ENCODE measurements at places on chromosomes 11 and 22.

DNA sequence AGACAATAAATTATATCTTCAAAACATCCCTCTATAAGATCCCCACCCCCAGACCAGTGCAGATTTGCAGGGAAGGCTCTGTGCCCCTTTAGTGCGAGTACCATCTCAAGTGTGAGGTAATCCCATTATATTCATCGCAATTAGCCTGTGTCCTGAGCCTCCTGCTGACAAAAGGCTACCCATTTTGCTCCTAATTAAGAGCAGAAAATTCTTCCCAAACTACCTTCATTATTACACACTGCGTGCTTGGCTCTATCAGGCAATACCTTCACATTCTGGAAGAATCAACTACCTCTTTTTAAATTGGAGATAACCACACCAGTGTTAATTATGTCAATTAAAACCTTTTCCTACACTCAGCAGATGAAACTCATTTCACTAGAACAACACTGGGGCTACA is 1133.4 kb upstream of the CCDC90B start:
- no peak for DNase-seq

- no peak for DNase-seq
Measured at GRCh38 chr11:115325523-115325922, 178.7 kb downstream of the CADM1 start.

DNA sequence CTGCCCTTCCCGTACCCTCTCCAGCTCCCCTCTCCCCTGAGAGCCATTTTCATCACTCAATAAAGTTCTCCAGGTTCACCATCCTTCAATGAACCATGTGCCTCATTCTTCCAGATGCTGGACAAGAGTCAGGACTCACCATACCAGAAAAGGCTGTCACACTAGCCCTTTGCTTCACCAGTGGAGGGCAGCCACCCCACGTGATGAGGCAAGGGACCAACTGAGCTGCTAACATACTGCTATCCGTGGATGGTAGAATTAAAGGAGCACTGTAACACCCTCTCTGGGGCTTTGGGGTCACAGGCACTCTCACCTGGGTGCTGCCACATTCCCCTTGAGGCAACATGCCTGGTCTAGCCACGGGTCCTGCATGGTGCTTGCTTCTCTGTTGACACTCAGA is 13.1 kb upstream of the OR5I1 start:
- no peak for DNase-seq

- DNase-seq, result no peak
Measured at GRCh38 chr11:119875841-119876600, 147.0 kb upstream of the NECTIN1 start.

DNA sequence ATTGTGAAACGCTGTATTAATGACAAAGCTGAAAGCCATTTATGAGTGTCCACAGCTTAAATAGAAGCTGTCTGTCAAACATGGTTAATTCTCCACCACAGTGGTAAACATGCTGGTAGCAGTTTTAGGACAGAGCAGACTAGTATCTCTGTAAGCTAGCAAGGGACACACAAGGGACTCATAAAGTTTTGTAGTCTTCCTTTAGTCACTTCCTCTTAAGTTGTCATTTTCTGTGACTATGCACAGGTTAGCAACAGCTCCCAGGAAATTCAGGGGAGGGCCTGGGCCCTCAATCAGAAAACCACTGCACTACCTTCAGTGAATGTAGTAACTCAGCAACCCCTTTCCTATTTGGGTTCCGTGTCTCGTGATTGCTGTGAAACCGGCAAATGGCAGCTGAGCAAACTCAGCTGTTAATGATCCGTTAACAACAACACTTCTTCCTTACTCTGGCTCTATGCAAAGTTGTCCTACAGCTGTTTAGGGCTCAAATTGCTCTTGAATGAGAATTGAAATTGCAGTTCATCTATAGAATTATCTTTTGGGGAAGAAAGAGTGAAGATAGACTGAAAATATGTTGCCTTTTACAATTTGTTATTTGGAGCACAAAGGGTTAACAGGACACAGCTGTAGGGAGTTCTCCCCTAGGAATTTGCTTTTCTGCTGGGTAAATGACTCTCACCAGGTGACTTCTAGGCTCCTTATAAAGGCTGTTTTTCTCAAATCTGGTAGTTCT is at the start of gene MMP26:
TSS of gene MMP26 (plus strand) at position 731 of the 736 bp plus-strand sequence.
- DNase-seq, result no peak

GRCh38 chr22:23263651-23264555 is 83.6 kb downstream of the BCR start:
- DNase-seq, result no peak

- no peak for DNase-seq
Measured at GRCh38 chr11:122672892-122673291, 17.4 kb downstream of the UBASH3B start.

DNA sequence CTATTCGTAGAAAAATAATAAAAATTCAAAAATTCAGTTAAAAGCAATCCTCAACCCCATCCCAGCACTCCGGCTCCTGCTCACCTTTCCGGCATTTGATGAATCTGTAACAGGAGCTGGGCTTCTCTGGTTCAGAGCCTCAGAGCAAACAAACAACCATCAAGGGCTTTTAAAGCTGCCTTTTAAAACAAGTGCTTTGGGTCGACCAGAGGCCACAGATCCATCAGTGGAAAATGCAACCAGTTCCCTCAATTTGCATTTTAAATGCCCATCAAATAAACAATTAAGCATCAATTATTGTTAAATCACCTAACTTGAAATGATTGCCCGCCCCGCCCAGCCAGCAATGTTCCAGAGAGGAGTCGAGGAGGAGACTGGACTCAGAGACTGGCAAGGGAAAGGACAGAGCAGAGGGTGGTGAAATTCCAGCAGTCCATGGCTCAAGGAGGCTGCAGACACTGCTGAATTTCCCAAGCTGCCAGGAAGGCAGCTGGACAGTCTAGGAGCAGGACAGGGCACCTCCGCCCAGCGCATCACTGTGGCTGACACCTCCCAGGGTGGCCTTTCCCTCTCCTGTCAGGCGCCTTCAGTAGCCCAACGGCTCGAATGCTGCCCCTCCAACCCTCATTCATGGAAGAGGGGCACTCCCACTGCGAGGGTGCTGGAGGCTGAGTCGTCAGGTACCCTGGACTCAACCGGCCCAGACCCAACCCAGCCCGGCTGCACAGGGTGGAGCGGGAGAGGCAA is 7.5 kb downstream of the FXYD6 start:
- no peak for DNase-seq

- no peak for DNase-seq
Measured at GRCh38 chr11:61133956-61134662, 27.1 kb downstream of the VPS37C start.

GRCh38 chr11:115334932-115335788 is 169.1 kb downstream of the CADM1 start:
- no peak for DNase-seq

DNA sequence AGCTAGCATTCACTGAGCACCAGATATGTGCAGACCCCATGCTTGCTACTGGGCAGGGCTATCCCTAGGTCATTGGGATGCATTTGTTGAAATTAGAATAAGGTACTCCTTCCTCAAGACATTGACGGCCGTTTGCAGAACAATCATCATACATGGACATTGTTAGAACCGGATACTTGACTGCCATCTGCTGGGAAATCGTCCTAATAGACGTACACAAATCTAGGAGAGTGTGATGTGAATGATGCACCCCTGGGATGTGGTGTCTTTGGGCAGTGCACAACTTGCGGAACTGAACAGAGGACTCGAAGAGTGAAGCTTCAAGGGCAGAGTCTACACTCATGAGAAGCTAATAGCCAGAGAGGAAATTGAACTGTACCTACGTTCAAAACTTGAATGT is 35.9 kb downstream of the MYO18B start:
- no peak for DNase-seq

DNA sequence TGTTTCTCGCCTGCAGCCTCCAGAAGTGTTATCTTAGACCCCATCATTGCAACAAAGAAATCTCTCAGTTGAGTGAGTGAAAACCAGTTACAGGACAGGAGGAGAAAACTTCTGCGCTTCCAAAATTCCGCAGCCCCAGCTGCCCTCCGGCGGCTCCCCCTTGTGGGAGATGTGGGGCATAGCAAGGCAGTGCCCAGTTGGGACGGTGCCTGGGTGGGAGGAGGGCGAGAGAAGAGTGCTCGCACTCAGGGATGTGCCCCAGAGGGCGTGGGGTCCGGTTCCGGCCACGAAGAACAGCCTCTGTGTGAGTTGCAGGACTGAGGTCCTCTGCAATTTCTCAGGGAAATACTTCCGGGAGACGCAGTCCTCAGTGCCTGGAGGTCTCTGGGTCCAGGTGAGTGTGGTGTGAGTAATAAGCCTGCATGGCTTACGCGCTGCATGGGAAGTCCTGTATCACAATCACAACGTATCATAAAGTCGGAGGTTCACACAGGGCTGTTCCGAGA is 87.0 kb upstream of the BLID start:
- DNase-seq, result no peak

GRCh38 chr11:133549826-133550225 is 17.5 kb upstream of the OPCML start:
- no peak for DNase-seq

DNA sequence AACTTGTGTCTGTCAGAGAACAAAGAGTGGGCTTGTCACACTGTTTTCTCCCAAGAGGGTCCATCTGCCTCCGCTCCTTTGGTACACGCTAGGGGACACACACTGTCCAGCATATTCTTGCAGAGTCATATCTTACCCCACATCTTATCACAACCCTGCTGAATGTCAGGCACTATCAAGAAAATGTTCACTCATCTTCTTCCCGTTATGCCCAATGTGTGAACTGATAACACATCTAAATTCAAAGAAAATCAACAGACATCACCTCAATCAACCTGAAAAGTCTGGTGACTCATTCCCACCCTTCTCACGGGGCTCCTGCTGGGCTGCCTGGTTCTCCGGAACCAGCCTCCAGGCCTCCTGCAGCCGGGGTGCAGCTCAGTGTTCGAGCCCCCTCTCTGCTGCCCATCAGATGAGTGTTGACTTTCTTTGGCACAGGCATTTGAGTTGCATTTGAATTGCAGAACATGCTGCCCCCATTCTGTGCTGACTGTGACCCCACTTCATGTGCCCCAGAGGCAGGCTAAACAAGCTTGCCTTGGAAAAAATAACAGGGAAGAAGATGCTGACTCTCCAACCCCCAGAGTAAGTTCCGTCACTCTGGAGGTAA is 19.4 kb downstream of the GRAP2 start:
- DNase-seq, result no peak

GRCh38 chr11:111792955-111793500 is 26.8 kb upstream of the PPP2R1B start:
- DNase-seq, result no peak

DNA sequence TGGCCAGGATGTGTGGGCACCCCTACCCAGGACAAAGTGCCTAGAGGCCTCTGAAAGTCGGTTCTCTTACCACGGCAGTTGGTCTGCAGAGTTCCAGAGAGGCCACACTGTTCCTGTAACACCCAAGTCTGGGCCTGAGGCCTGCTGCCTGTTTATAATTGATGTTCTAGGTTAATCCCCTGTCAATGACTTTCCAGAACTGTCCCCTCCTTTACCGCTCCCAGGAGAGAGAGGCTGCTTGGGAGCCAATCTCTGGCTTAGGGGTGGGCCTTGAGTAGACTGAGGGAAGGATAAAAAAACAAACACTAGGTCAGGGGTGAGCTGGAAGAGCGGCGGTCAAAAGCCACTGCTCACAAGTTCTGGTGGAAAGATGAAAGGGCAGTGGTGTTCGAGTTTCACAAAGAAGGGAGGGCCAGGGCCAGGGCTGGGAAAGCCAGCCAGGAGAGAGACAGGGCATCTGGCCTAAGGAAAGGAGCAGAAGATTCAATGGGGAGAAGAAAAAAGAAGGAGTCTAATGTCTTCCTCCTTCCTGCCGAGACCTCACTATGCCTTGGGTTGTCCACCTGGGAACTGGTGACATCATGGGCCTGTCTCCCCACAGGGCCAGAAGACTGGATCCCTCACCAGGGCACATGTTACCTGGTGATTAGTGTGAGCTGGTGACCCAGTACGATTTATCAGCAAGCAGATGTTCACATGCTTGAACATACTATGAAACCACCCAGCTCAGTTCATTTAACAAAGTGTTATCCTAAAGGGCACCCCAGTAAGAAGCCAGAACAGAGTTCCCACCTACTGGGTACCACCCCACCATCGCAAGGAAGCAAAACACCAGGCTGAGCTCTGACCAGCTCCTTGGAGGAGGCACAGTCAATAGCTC is 50.2 kb downstream of the PC start:
- no peak for DNase-seq

GRCh38 chr22:23305922-23306374 is 125.6 kb downstream of the BCR start:
- DNase-seq, result no peak

DNA sequence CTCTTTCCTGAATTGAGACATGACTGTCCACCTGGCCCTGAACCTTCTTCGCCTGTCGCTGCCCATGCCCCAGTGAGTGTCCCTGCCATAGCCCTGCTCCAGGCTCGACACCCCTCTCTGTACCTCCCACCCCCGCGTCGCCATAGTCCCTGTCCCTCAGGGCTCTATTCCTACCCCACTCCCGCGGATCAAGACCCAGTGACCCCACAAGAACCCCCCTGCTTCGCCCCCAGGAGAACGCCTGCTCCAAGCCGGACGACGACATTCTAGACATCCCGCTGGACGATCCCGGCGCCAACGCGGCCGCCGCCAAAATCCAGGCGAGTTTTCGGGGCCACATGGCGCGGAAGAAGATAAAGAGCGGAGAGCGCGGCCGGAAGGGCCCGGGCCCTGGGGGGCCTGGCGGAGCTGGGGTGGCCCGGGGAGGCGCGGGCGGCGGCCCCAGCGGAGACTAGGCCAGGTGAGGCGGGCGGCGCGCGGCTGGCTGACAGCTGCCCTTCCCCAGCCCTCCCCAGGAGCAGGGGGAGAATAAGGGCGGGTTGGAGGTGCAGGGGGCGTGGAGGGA is 5.6 kb downstream of the NRGN start:
- no peak for DNase-seq

DNA sequence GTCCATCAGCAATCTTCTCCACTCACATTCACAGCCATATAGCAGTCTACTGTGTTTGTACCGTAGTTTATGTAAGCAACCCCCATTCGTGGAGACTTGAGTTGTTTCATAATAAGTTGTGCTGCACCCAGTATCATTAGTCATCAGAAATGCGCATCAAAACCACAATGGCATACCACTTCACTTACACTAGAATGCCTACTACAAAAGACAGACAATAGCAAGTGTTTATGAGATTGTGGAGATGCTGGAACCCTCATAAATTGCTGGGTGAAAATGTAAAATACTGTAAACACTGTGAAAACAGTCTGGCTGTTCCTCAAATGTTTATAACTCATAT is 133.3 kb downstream of the ATXN10 start:
- no peak for DNase-seq

DNA sequence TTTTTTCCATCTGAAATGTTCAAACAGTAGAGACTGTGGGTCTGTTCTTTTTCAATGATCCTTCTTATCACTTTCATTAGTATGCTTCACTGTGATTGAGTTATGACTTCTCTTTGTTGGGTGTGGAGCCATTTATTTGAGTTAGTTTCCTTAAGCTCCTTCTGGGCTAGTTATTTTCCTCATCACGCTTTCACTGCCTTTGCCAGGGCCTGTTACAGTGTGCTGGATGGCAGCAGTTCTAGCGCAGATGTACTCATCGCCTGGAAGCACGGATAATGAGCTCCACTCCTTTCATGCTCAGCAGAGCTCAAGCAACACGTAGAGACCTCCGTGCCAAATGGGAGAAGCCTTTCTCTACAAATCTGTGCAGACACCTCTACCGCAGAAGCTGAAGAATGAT is 7.0 kb upstream of the ARHGAP42 start:
- DNase-seq, result no peak

GRCh38 chr11:133388975-133389568 is 143.2 kb downstream of the OPCML start:
- DNase-seq, result no peak

GRCh38 chr11:79973721-79974617 is 533.1 kb upstream of the TENM4 start:
- DNase-seq, result no peak
